Neural crest cell (in vitro differentiated cells): ENCODE measurements at places on chromosomes 6 and 20. TPM values are rescaled to one million over a fixed set of nuclear protein-coding genes. Genes with fewer than 3 reads are reported as not detected.

DNA sequence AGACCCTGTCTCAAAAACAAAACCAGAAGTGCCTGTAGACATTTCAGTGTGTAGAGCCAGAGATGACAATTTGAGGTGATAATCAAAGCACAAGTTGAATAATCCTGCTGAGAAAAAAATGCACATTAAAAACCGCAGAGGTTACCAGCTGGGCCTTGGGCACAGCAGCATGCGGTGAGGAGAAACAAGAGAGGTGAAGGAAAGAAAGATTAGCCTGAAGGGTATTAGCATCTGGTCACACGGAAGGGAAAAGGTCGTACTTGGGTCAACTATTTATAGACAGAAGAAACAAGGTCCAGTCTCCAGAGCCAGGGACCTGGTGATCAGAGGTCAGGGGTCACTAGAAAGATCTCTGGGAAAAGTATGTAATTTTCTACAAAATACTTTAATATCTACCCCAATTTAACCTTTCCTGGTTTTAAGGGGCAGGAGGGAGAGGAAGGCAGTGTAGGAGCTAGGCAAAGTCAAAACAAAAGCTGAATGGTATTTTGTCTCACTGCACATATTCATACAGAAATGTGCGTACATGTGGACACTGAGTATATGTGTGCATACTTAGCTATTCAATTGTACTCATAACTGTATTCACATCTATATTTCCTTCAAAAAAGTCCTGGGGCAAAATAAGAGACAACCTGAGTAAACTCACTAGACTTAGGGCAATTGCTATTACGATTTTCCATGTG is 10.1 kb downstream of the MAP7 start:
- H3K27ac ChIP-seq = no peak overlapping the region
- no peaks in the 10 kb centered on the region for H3K36me3 ChIP-seq
- H3K4me1 ChIP-seq = peaks cover 7% of the 10 kb centered on the region
- H3K27me3 ChIP-seq = peaks cover 32% of the 10 kb centered on the region
- DNase-seq = no peak
- H3K4me3 ChIP-seq = no peak overlapping the region

- H3K36me3 ChIP-seq = no peaks in the 10 kb centered on the region
- peak overlapping the region; percentile 35 for H3K4me3 ChIP-seq
- H3K4me1 ChIP-seq = peaks cover 24% of the 10 kb centered on the region
These were observed 211.4 kb downstream of the FOXC1 start for GRCh38 chr6:1821164-1821512.

The DEFB132 gene
- not detected in 2 replicates for total RNA-seq

- no peak for DNase-seq
- no peaks in the 10 kb centered on the region for H3K36me3 ChIP-seq
- no peaks in the 10 kb centered on the region for H3K27me3 ChIP-seq
- H3K27ac ChIP-seq = no peak overlapping the region
These were observed 39.0 kb downstream of the ADGRF4 start for GRCh38 chr6:47737406-47737805.

GRCh38 chr6:90336388-90336947 is 39.8 kb upstream of the BACH2 start:
- no peaks in the 10 kb centered on the region for H3K27me3 ChIP-seq
- H3K4me1 ChIP-seq = peaks cover 9% of the 10 kb centered on the region
- H3K4me3 ChIP-seq = no peak overlapping the region
- no peak for DNase-seq
- H3K27ac ChIP-seq = no peak overlapping the region

DNA sequence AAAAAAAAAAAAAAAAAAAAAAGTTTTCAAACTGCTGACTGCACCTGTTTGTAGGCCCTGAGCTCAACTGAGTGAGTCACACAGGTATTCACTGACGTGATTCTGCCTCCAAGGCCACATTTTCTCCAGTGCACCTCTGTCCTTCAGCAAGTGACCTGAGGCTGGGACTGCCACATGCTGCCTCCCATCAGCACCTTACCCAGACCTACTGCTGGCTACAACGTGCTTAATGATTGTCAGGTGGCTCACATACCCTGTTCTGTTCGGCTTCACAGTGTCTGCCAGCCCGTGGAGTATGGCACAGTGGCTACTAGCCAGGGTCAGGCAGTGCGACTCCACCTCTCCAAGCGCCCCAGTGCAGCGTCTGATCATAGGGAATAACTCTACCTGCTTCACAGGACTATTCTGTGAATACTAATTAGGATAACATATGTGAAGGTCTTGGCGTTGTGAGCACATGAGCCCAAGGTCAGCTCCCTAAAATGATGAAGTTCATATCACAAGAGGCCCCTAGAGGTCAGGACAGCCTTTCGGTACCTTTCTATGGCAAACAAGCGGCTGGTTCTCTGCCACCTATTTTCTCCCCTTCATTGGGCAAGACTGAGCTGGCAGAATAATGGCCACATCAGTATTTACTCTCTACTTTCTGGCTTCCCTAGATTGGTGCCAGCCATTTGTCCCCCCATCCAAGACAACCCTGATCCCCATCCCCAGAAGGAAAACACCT is 28.1 kb downstream of the RIPOR3 start:
- no peak overlapping the region for H3K27ac ChIP-seq
- H3K4me3 ChIP-seq = no peak overlapping the region
- DNase-seq = no peak
- peaks cover 10% of the 10 kb centered on the region for H3K4me1 ChIP-seq

The KCNQ5 gene
- 1.2 and 1.5 TPM in 2 replicates for total RNA-seq

- peaks cover 13% of the 10 kb centered on the region for H3K36me3 ChIP-seq
- peaks cover 13% of the 10 kb centered on the region for H3K4me1 ChIP-seq
- no peak overlapping the region for H3K4me3 ChIP-seq
- no peaks in the 10 kb centered on the region for H3K27me3 ChIP-seq
- no peak for DNase-seq
- no peak overlapping the region for H3K27ac ChIP-seq
These were observed 19.0 kb downstream of the MCM8 start for GRCh38 chr20:5969348-5969935.

The DLK2 gene
- 1.5 and 1.6 TPM in 2 replicates for total RNA-seq

The ECHDC1 gene
- 59.2 and 59.9 TPM in 2 replicates for total RNA-seq

GRCh38 chr6:228881-229651 is 63.2 kb upstream of the DUSP22 start:
- H3K36me3 ChIP-seq = no peaks in the 10 kb centered on the region
- no peak overlapping the region for H3K4me3 ChIP-seq
- no peaks in the 10 kb centered on the region for H3K27me3 ChIP-seq
- no peak for DNase-seq
- no peak overlapping the region for H3K27ac ChIP-seq

- no peak overlapping the region for H3K4me3 ChIP-seq
- peaks cover 8% of the 10 kb centered on the region for H3K4me1 ChIP-seq
- H3K36me3 ChIP-seq = peaks cover 5% of the 10 kb centered on the region
- H3K27me3 ChIP-seq = no peaks in the 10 kb centered on the region
- peak overlapping the region; percentile 62 for H3K27ac ChIP-seq
These were observed 19.9 kb downstream of the SLC2A4RG start for GRCh38 chr20:63759377-63759901.

- DNase-seq = peak; percentile 17
- no peak overlapping the region for H3K27ac ChIP-seq
- H3K4me1 ChIP-seq = peaks cover 63% of the 10 kb centered on the region
- peaks cover 3% of the 10 kb centered on the region for H3K36me3 ChIP-seq
These were observed 4.4 kb downstream of the AMD1 start for GRCh38 chr6:110878751-110879522.

The APOBEC2 gene
- total RNA-seq = not detected in 2 replicates

DNA sequence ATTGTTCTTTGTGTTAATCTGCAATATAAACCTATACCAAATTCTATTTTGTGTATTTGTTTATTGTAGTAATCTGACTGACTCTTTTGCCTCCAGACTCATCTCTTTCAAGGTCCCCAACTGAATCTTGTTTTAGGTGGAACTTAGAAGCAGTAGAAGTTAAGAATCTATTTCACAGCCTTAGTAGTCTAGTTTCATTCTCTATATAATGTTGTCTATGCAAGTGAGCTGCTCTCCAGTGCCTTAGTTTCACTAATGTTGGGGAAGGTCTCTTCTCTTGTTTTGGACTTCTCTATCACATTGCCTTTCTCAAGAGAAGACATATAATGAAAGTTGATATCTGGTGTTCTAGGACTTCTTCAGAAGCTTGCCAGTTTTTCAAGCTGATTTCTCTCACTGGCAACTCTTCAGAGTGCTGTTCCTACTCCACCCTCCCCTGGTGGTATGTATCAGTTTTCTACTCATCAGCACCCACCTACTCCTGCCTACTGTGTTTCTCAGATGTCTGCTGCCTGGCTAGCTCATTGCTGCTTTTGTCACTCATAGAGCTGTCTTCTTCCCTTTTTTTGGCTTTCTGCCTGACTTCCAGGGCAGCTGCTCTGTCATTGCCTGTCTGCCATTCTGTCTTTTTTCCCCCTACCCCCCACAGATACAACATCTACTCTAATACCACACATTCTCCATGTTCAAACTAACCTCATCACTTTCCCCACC is 82.1 kb downstream of the PTPRA start:
- no peak overlapping the region for H3K4me3 ChIP-seq
- H3K27me3 ChIP-seq = no peaks in the 10 kb centered on the region
- H3K4me1 ChIP-seq = peaks cover 28% of the 10 kb centered on the region
- DNase-seq = no peak
- H3K27ac ChIP-seq = no peak overlapping the region
- H3K36me3 ChIP-seq = peaks cover 41% of the 10 kb centered on the region

DNA sequence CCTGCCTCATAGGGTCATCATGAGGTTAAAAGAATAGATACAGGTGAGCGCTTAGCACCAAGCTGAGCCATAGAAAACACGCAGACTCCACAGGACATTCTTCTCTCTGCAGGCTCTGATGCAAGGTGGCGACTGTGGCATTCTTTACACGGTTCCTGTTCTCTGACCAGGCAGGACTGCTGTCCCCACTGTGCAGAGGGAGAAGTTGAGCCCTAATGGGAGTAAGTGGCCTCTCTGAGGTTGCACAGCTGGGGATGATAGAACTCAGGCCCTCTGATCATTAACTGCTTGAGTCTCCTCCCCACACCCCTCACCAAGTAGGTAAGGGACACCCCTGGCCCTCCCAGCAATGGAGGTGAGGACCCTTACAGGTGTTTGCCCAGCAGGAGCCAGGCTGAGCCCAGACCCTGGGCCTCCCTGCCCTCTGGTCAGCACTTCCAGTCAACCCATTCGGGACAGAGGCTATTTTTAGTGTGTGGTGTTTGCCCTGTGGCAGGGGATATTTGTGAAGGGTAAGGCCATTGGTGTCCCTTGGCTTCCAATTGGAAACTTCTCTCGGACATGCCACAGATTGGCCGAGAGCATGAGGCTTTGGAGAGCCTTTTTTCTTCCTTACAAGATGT is 116.8 kb downstream of the VEGFA start:
- H3K27ac ChIP-seq = no peak overlapping the region
- no peak for DNase-seq
- no peak overlapping the region for H3K4me3 ChIP-seq
- H3K27me3 ChIP-seq = peaks cover 10% of the 10 kb centered on the region
- peaks cover 9% of the 10 kb centered on the region for H3K4me1 ChIP-seq
